Activated CD4-positive, CD25-positive, alpha-beta regulatory T cell treated with anti-CD3 and anti-CD28 coated beads, Interleukin-2, amount 50 U/mL, for 72 hours (primary cell): ENCODE measurements at places on chromosomes 4 and X.
A peak's percentile ranks its signal among the peaks of the same experiment; 100 is the strongest.

- no peak for DNase-seq
These were observed 13.6 kb upstream of the PTTG2 start for GRCh38 chr4:37946503-37947179.

DNA sequence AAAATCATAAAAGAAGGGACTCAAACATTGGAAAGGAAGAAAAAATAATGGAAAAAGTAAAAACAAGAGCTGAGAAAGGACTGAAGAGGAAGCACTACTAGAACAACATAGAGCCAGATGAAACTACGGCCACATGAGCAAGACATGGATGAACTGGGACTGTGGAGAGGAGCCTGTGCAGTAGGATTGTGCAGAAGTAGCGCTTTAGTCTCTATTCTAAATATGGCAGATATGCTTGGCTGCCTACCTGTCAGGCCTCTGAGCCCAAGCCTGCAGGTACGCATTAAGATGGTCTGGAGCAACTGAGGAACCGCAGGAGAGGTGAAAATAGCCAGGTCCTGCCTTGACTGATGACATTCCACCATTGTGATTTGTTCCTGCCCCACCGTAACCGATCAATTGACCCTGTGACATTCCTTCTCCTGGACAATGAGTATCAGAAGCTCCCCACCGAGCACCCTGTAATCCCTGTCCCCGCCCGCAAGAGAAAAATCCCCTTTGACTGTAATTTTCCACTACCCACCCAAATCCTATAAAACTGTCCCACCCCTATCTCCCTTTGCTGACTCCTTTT lies 154.3 kb downstream of the CAMK2D start:
- no peak for DNase-seq

GRCh38 chrX:12403474-12404082 lies 265.3 kb downstream of the FRMPD4 start:
- DNase-seq: no peak

DNA sequence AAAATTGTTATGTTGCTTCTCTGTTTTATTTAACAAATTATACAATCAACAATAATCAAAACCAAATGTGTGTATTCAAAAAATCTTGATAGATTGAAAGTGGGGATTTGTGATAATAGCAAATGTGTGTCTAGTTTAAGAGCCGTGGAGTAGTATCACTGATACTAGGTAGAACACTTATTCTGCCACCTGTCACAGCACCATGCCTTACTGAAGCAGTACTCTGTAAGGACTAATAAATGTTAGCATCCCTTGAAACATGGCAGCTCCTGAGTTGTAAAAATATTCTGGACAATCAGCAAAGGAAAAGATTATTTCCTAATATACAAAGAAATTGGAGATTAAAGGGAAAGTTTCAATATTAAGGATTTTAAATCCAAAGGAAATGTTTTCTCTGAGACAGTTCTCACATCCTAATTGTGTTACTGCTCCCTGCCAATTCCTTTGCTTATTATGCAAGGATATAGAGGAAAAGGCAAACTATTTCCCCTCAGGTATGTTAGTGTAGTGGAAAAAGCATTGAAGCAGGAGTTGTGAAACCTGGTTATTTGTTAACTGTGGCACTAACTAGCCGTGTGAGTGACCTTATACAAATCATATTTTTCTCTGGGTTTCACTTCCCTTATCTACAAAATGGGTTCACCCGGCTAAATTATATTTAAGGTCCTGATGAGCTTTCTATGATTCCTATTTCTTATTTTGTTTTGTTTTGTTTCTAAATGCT lies 303.1 kb downstream of the ARHGAP24 start:
- no peak for DNase-seq

DNA sequence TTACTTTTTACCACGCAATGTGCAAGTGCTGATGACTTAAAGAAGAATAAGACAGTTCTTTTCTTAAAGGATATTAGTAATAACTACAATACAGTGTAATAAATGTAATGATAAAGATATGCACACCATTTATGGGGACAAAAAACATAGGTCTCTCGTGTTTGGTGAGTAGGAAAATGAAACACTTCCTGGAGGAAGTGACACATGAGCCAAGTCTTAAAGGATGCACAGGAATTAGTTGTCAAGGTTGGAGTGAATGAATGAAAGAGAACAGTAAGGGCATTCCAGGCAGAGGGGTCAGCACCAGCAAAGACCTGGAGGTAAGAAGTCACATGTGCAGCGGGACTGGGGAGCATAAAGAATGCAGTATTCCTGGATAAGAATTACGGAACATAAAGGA lies 112.7 kb downstream of the SH3RF1 start:
- DNase-seq: no peak

DNA sequence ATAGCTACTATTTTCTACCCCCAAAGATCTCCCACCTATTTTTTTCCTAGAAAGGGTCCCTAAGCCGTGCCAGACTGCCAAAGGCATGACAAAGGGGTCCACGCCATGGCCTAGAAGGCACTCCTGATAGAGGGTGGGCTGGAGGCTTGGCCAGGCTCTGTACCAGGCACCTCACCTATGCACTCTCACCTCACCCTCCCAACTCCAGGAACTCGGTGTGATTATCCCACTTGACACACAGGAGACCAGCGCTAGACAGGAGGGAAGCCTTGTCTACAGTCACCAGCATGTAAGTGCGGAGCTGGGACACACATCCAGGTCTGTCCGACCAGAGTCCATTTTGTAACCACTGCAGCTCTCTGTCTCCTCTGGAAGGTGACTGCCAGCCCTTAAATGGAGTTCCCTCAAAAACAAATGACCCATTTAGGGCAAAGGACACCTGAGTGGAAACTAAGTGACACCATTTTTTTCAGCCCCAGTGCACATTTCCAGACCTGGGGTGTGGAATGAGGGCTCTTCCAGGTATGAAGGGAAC lies 106.4 kb downstream of the RTL5 start:
- DNase-seq: no peak

- DNase-seq: no peak
These were observed 350.8 kb upstream of the KLF3 start for GRCh38 chr4:38313175-38313574.

- no peak for DNase-seq
These were observed 28.7 kb downstream of the NLRP2B start for GRCh38 chrX:57651169-57651919.

DNA sequence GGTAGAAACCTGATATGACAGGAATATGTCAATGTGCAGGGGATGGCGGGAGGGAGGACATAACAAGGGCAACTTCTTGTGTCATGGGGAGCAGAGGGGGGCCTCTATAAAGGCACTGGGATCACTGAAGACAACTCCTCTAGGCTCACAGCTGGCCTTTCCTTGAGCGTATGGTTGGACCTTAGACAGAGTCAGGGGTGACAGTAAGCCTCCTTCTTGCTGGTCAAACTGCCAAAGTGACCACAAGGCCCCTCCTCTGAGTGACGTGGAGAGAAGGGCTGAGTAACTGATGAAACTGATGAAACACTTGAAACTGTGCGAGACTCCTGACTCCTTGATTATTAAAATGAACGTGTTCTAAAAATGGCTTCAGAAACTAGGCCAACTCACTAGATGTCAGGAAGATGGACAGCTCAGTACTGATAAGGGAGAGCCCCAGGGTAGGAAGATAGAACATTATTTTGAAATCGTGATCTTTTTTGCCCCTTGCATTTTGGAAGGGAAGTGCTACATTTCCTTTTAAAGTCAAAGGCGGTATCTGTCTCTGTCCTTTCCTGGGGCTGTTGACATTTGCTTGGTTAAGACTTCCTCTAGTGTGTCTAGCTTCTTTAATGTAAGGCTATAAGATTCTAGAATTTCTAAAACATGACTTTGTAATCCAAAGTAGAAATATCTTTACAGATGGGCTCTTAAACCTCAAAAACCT lies 1.6 kb downstream of the RAB33A start:
- DNase-seq: peak; percentile 46

DNA sequence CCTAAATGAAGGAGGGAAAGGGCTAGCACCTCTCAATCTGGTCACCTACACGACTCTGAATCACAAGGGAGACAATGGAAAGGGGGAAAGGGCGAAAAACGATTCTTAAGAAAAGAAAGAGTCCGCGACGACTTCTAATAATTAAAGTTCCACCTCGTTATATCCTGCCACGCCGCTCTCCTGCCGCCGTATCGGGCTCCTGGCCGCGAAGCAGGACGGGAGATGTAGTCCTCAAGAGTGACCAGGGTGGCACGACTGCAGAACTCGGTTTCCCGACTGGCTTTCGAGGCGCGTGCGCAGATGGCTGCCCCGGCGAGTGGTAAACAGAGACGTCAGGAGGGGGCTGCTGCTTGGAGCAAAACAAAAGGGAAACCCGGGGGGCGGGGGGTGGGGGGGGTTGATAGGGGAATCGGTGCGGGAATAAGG lies at the start of gene FOXO4:
Gene FOXO4, plus strand, starts transcription at position 297 of the 426 bp plus-strand sequence. CDS start 678 bp downstream, outside the sequence.
- peak; percentile 82 for DNase-seq

DNA sequence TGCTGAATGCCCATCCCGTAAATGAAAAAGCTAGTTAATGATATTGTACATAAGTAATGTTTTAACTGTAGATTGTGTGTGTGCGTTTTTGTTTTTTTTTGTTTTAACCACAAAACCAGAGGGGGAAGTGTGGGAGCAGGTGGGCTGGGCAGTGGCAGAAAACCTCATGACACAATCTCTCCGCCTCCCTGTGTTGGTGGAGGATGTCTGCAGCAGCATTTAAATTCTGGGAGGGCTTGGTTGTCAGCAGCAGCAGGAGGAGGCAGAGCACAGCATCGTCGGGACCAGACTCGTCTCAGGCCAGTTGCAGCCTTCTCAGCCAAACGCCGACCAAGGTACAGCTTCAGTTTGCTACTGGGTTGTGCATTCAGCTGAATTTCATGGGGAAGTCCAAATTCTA lies at the start of gene SPP1:
Gene SPP1, plus strand, starts transcription at position 249 of the 400 bp plus-strand sequence. CDS start 1,182 bp downstream, outside the sequence.
- no peak for DNase-seq

- no peak for DNase-seq
These were observed 7.3 kb downstream of the NAP1L5 start for GRCh38 chr4:88690355-88690754.

GRCh38 chr4:8336412-8337075 lies 67.0 kb downstream of the HTRA3 start:
- DNase-seq: no peak

- no peak for DNase-seq
These were observed 358.4 kb downstream of the ARHGAP24 start for GRCh38 chr4:85833302-85833701.

DNA sequence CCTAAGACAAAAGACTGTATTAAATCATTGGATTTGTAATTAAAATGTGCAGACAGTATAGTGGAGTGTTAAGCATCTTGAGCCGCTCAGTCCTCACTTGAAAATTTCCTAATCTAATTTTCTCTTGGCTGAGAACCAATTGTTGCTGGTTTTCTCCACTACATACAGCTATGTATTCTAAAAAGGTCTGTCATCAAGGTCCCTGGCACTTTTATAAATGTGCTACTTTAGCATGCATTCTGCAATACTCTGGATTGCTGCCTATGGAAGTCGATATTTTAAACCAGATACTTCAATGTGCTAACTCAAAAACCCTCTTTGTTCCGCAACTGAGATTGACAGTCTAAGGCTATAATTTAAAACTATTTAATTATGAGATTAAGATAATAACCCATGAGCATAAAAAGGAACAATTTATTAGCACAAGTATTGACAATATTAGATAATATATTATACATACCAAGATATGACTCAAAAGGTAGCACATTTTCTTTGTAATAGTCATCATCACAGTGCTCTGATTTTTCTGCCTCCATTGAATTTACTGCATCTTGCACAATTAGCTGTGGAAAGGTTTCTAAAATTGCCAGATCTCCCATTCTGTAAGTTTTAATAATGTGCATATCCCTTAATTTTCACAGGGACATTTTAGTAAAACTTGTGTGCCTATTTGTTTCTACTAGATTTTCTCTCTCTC lies 815.1 kb downstream of the ADGRL3 start:
- no peak for DNase-seq

DNA sequence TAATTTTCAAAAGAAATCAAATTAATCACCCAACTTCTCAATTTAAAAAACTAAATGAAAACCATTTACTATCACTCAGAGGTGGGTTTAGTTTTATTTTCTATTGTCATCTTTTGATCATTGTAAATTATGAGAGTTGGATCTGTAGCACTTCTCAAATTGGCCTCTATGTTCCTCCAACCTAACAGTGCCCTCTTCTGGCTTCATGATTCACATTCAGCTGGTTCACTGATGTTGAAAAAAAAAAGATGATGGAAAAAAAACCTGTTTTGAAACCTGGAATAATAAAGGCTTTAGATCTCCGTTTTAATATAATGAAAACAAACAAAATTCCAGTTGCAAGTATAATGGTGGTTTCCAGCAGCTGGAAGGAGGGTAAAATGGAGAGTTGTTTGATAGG lies 2.4 kb upstream of the NBDY start:
- DNase-seq: no peak

DNA sequence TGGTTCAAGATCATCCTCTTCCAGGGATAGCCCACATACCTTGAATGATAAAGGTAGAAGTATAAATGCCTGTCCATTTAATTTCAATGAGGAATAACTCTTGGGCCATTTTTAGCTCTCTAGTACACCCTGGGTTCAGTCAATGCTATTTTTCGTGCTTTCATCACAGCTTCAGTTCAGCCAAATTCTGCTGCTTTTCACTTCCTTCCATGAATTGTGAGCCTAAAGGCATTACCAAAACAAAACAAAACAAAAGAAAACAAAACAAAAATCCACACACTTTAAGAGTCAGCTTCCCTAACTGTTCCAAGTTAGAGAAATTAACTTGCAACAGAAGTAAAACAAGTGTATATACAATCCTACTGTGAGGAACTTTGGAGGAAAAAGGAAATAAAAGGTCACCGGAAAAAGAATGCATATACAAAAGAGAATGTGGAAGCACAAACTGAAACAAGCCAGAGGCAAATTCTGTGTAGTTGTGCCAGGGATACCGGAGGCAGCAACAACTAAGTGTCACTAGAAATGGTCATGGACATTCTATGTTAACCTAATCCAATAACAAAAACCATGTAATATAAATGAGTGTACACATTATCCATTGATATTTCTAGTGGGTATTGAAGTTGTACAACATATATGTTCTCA lies 423.1 kb downstream of the KCTD8 start:
- no peak for DNase-seq

- no peak for DNase-seq
These were observed 45.1 kb downstream of the NR3C2 start for GRCh38 chr4:148396986-148397673.

GRCh38 chr4:186068581-186069348 lies at the start of gene TLR3:
TLR3 (plus strand) TSS chr4:186069156; CDS start chr4:186076620, 7,464 bp downstream.
- no peak for DNase-seq

GRCh38 chr4:167109859-167110258 lies 124.4 kb downstream of the SPOCK3 start:
- DNase-seq: no peak

- no peak for DNase-seq
These were observed 608.4 kb upstream of the PITX2 start for GRCh38 chr4:111231281-111231680.

GRCh38 chr4:80608281-80608980 lies 272.9 kb downstream of the CFAP299 start:
- DNase-seq: no peak
